ENCODE measurements at places on chromosomes 1 and 21.

- H3K27me3 ChIP-seq: no peaks in the 10 kb centered on the region
- no peak for DNase-seq
- H3K4me1 ChIP-seq: no peaks in the 10 kb centered on the region
- H3K27ac ChIP-seq: no peak overlapping the region
Observed at GRCh38 chr1:7344299-7344698, 426.8 kb upstream of the VAMP3 start.

GRCh38 chr1:207071426-207071825 lies 17.2 kb upstream of the C4BPB start:
- H3K27me3 ChIP-seq: no peaks in the 10 kb centered on the region
- H3K4me3 ChIP-seq: no peak overlapping the region
- H3K27ac ChIP-seq: no peak overlapping the region
- H3K36me3 ChIP-seq: peaks cover 5% of the 10 kb centered on the region
- H3K4me1 ChIP-seq: peaks cover 6% of the 10 kb centered on the region
- no peak for DNase-seq

DNA sequence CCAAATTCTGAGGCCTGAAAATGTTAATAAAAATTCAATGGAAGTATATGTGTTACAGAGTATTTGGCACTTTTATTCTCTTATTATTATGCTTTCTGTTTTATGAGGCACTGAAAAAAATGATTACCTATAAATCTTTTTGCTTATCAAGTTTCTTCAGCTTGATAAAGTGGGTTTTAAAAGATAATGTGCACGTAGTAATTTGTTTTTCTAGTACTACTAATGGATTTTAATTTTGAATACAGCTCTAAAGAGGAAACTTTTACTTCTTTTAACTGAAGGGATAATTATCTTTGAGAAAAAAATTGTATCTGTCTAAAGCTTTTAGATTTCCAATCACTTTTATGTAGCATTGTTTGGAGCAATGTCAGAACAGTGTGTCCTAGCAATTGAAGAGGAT lies 211.4 kb upstream of the L1TD1 start:
- H3K4me3 ChIP-seq: no peak overlapping the region
- no peaks in the 10 kb centered on the region for H3K4me1 ChIP-seq
- no peaks in the 10 kb centered on the region for H3K36me3 ChIP-seq
- DNase-seq: no peak

DNA sequence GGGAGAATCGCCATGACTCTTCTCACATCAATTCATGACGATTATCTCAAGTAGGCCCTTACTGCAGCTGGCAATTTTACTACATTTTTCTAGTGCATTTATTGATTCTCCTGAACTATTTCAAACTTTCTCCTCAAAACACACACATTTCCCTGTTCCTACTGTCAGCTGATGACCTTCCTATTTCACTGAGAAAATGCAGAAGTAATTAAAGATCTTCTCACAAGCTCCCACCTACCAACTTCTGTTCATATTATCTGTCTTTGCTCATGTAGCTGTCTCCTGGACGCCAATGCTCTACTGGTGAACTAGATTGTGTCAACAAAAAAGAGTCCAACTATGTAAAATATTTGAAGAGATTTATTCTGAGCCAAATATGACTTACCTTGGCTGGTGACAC lies 36.4 kb upstream of the FASLG start:
- H3K4me3 ChIP-seq: no peak overlapping the region
- no peak for DNase-seq
- no peak overlapping the region for H3K27ac ChIP-seq
- H3K36me3 ChIP-seq: no peaks in the 10 kb centered on the region
- H3K27me3 ChIP-seq: no peaks in the 10 kb centered on the region

DNA sequence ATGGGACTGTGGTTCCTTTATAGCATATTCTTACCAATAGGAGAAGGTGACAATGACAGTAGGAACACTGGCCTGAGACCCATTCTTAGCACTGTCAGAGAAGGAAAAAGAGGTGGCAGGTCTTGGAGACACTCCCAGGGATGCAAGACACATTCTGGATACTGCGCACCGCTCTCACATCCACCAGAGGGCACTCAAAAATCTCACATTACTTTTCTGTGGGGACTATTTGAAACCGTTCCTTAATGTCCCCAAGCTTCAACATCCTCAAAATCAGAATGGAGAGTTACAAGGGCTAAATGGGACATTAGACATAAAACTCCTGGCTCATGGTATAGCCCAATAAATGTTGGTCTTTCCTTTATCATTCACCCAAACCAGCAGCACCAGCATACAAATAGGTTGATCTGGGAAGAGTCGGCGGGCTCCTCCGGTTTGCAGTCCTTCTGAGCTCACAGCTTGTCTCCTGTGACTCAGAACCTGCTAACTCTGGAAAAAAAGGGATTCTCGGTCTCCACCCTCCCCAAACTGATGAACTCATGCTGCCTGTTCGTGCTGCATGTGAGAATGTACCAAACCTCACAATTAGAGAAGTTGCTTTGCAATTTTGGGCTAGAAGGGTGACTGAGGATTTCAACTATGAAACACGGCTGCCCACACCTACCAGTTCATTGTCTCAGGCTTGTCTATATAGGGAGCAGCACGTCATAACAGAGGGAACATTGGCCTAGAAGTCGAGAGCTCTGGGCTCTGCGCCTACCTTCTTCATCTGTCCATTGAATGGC lies 40.2 kb downstream of the IL12RB2 start:
- no peaks in the 10 kb centered on the region for H3K27me3 ChIP-seq
- no peaks in the 10 kb centered on the region for H3K4me1 ChIP-seq
- H3K36me3 ChIP-seq: no peaks in the 10 kb centered on the region
- H3K27ac ChIP-seq: no peak overlapping the region
- no peak overlapping the region for H3K4me3 ChIP-seq
- peak; percentile 38 for DNase-seq

DNA sequence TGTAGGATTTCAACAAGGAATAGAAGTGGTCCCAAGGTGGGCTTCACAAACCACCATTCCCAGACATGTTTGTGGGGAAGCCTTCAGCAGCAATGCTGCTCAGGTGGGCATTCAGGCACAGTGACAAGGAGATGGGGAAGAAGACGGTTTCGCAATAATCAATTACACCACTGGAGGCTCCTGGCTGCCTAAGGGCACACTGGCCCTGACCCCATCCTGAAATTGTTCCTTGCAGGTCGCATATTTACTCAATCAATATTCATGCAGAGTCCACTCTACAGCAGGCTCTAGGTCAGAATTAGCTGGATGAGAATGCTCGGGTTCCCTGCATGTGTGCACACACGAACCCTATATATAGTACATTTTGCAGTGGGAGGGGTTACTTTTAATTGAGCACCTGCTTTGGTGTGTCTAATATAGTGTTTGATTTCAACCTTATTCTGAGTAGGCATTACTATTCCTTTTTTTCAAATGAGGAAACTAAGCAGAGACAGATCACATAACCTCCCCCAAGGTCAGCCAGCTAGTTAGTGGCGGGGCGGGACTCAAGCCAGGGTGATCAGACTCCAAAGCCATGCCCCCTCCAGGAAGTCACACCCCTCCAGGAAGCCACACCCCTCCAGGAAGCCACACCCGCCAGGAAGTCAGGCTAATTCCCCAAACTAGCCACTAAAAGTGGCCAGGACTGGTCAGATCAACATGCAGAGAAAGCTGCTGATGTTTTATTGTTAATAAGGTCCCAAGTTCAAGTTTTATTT lies 106.5 kb downstream of the HLCS start:
- no peaks in the 10 kb centered on the region for H3K27me3 ChIP-seq
- H3K36me3 ChIP-seq: no peaks in the 10 kb centered on the region
- no peak overlapping the region for H3K27ac ChIP-seq
- H3K4me1 ChIP-seq: no peaks in the 10 kb centered on the region
- no peak overlapping the region for H3K4me3 ChIP-seq
- DNase-seq: peak; percentile 91

GRCh38 chr1:5686195-5686594 lies 306.0 kb downstream of the NPHP4 start:
- no peak for DNase-seq
- no peak overlapping the region for H3K27ac ChIP-seq
- no peaks in the 10 kb centered on the region for H3K4me1 ChIP-seq
- H3K27me3 ChIP-seq: no peaks in the 10 kb centered on the region
- no peaks in the 10 kb centered on the region for H3K36me3 ChIP-seq

GRCh38 chr1:202135221-202135721 lies 9.3 kb downstream of the ARL8A start:
- H3K4me1 ChIP-seq: no peaks in the 10 kb centered on the region
- no peaks in the 10 kb centered on the region for H3K27me3 ChIP-seq
- DNase-seq: peak; percentile 61
- peaks cover 8% of the 10 kb centered on the region for H3K36me3 ChIP-seq

DNA sequence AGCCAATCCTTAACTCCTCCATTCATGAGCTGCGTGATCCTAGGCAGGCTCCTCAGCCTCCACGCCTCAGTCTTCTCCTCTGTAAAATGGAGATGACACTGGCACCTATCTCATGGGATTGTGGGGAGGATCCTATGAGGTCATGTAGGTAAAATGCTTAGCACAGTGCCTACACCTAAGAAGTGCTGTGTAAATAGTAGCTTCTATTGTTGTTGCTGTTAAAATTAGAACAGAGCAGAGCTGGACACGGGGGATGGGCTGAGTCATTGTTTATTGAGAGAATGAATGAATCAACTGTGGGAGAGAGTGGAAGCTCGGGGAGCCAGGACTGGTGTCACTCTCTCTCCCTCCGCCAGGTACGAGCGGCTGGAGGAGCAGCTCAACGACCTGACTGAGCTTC lies 43.0 kb downstream of the TMCC2 start:
- no peak for DNase-seq
- H3K36me3 ChIP-seq: no peaks in the 10 kb centered on the region
- H3K27ac ChIP-seq: no peak overlapping the region

Measured in colonic mucosa (tissue), 4 donors.